ENCODE measurements at places on chromosomes 7 and 10. TPM values are rescaled to one million over a fixed set of nuclear protein-coding genes. Genes with fewer than 3 reads are reported as not detected.
A peak's percentile ranks its signal among the peaks of the same experiment; 100 is the strongest.

GRCh38 chr10:94760586-94761178 is 1.8 kb upstream of the CYP2C19 start:
- peak; percentile 11 for DNase-seq

ENTPD1 gene
- total RNA-seq = 0.52 TPM

SRRM3 gene
- 0.30 TPM for total RNA-seq

- peak; percentile 89 for DNase-seq
These were observed 227.8 kb upstream of the INHBA start for GRCh38 chr7:41930538-41931262.

GRCh38 chr10:72260239-72260975 is 13.3 kb upstream of the DDIT4 start:
- DNase-seq = peak; percentile 91

Measured in renal cortical epithelial cell (primary cell).